GM12878 (cell line): ENCODE measurements at places on chromosomes 12 and 14. TPM values are rescaled to one million over a fixed set of nuclear protein-coding genes. Genes with fewer than 3 reads are reported as not detected.

DNA sequence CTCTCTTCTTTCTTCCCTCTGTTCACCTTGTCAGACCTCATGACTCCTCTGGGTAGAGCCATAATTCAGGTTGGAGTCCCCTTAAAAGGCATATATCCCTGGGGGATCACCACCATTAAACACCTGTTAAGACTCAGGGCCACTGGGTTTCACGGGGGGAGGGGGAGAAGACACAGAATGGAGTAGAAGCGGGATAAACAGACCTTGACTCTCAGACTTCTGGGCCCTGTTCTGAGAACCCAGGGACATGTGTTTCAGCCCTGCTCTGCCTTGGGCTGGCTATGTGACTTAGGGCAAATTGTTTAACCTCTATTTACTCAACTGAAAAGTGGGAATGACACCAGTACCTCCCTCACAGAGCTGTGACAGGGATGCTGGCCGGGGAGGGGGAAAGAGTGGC lies 4.6 kb downstream of the CDH24 start:
- H3K4me3 ChIP-seq: no peak overlapping the region
- peaks cover 12% of the 10 kb centered on the region for H3K4me1 ChIP-seq
- DNase-seq: no peak
- no peak overlapping the region for H3K27ac ChIP-seq
- no peaks in the 10 kb centered on the region for H3K27me3 ChIP-seq

DNA sequence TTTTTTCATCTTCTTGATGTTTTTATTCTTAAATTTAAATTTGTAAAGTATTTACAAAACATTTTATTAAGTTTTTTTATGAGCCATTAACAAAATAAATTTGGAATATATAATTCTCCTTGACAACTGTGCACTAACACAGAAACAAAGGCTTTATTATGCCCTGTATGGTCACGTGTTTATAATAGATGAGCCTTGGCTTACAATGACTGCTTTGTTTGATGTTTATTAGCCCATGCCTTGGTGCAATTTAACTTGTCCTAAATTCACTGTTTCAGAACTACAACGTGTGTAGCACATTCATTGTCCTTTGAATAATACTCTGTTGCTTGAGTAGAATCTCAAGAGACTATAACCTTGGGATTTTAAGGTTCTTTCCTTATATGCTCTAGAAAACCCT lies 59.8 kb downstream of the CNTN1 start:
- no peaks in the 10 kb centered on the region for H3K4me1 ChIP-seq
- H3K4me3 ChIP-seq: no peak overlapping the region
- H3K36me3 ChIP-seq: no peaks in the 10 kb centered on the region
- no peak overlapping the region for H3K27ac ChIP-seq

DNA sequence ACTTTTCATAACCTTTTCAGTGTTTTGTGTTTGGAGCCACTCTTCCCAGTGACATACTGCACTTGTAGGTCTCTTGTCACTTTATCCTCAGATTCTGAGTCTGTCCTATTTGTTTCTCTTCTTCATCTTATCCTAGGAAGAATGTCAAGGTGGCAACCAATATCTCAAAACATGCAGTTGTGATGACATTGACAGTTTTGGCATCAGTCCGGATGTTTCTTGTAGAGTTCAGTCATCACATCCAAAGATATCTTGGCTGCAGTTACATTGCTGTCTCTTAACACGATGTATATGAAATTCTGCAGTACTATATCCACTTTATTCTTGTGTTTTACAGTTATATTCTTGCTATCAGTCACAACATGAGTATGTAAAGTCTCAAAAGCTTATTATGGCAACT lies 6.4 kb downstream of the ADIPOR2 start:
- H3K27me3 ChIP-seq: no peaks in the 10 kb centered on the region
- DNase-seq: no peak
- no peaks in the 10 kb centered on the region for H3K36me3 ChIP-seq
- no peaks in the 10 kb centered on the region for H3K4me1 ChIP-seq
- H3K27ac ChIP-seq: no peak overlapping the region
- no peak overlapping the region for H3K4me3 ChIP-seq

- peaks cover 4% of the 10 kb centered on the region for H3K4me1 ChIP-seq
- no peak for DNase-seq
- H3K36me3 ChIP-seq: no peaks in the 10 kb centered on the region
- H3K27me3 ChIP-seq: no peaks in the 10 kb centered on the region
- no peak overlapping the region for H3K4me3 ChIP-seq
Observed at GRCh38 chr14:72457641-72458040, 436.3 kb downstream of the DPF3 start.

GPN3 gene
- total RNA-seq: 45.5 and 46.8 TPM in 2 replicates

FLRT2 gene
- total RNA-seq: 0.03 and 0.05 TPM in 2 replicates

GRCh38 chr12:116561181-116561821 lies 2.1 kb downstream of the MAP1LC3B2 start:
- H3K27me3 ChIP-seq: peaks cover 2% of the 10 kb centered on the region; the same call in 1 of the 2 replicates
- peaks cover 32% of the 10 kb centered on the region for H3K4me1 ChIP-seq
- H3K4me3 ChIP-seq: no peak overlapping the region
- DNase-seq: no peak

DNA sequence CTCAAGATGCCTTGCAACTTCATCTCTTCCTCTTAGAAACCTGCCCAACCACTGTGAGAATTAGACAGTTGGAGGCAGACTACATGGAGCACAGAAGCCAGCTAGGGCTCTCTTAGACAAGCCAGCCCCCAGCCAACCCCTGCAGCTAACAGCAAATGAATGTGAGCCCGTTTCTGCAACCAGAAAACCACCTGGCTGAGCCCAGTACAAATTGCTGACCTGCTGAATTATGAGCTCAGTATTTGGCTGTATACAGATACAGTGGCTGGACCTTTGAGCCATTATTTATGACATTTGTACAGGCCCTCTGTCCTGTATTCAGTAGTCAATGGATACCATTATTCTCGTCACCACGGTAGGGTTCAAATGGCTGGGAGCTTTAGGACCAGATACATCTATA lies 112.9 kb downstream of the TBX5 start:
- H3K27me3 ChIP-seq: no peaks in the 10 kb centered on the region
- no peak overlapping the region for H3K4me3 ChIP-seq
- DNase-seq: no peak
- no peaks in the 10 kb centered on the region for H3K4me1 ChIP-seq
- no peaks in the 10 kb centered on the region for H3K36me3 ChIP-seq
- no peak overlapping the region for H3K27ac ChIP-seq

- no peak overlapping the region for H3K27ac ChIP-seq
- no peak for DNase-seq
- H3K4me3 ChIP-seq: no peak overlapping the region
- peaks cover 6% of the 10 kb centered on the region; the same call in 1 of the 2 replicates for H3K36me3 ChIP-seq
Observed at GRCh38 chr12:100043631-100044030, 58.9 kb upstream of the ANKS1B start.

DNA sequence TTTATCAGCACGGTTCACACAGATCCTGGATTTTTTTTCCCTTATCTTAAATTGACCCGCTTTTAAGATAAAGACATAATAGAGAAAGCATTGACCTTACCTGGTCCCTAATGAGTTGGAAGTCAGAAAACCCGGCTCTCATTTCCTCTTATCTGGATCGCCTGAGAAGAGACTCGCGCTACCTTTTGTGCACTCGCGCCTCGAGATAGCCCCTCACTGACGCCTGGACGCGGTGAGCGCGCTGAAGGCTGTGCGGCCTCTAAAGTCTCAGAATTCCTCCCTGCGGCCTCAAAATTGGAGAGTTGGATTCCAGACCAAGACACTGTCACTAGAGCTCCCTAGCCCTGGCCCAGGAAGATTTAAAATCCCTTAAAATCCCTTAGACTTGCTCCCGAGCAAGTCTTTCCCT lies 7.0 kb downstream of the NKX2-1 start:
- H3K36me3 ChIP-seq: no peaks in the 10 kb centered on the region
- H3K4me3 ChIP-seq: no peak overlapping the region
- H3K27me3 ChIP-seq: peaks cover 22% of the 10 kb centered on the region
- no peaks in the 10 kb centered on the region for H3K4me1 ChIP-seq
- no peak overlapping the region for H3K27ac ChIP-seq

GRCh38 chr12:104201238-104202001 lies 14.2 kb upstream of the TXNRD1 start:
- DNase-seq: peak; percentile 35
- H3K36me3 ChIP-seq: no peaks in the 10 kb centered on the region
- H3K4me3 ChIP-seq: no peak overlapping the region
- no peaks in the 10 kb centered on the region for H3K27me3 ChIP-seq
- no peak overlapping the region for H3K27ac ChIP-seq
